ENCODE measurements at places on chromosomes 3 and 15.
A peak's percentile ranks its signal among the peaks of the same experiment; 100 is the strongest.

DNA sequence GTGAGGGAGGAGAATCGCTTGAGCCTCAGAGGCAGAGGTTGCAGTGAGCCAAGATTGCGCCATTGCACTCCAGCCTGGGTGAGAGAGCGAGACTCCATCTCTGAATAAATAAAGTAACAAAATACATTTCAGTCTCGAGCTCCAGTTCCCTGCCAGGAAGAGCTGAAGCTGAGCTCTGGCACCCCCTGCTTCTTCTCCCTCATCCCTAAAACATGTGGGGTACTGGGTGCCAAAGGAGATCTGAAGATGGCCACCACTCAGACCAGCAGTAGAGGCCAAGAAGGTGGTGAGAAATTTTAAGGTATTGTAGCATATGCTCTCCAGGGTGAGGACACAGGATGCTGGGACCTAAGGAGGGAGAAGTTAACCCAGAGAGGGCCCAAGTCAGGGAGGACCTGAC, 75.0 kb upstream of the CGNL1 start:
- H3K27me3 ChIP-seq, result no peaks in the 10 kb centered on the region
- H3K36me3 ChIP-seq, result no peaks in the 10 kb centered on the region
- H3K27ac ChIP-seq, result no peak overlapping the region
- DNase-seq, result no peak

- H3K4me1 ChIP-seq, result peaks cover 7% of the 10 kb centered on the region
- H3K36me3 ChIP-seq, result peaks cover 5% of the 10 kb centered on the region
- no peak for DNase-seq
- no peak overlapping the region for H3K27ac ChIP-seq
- no peak overlapping the region for H3K4me3 ChIP-seq
Observed at GRCh38 chr3:37715976-37716375, 145.7 kb upstream of the CTDSPL start.

DNA sequence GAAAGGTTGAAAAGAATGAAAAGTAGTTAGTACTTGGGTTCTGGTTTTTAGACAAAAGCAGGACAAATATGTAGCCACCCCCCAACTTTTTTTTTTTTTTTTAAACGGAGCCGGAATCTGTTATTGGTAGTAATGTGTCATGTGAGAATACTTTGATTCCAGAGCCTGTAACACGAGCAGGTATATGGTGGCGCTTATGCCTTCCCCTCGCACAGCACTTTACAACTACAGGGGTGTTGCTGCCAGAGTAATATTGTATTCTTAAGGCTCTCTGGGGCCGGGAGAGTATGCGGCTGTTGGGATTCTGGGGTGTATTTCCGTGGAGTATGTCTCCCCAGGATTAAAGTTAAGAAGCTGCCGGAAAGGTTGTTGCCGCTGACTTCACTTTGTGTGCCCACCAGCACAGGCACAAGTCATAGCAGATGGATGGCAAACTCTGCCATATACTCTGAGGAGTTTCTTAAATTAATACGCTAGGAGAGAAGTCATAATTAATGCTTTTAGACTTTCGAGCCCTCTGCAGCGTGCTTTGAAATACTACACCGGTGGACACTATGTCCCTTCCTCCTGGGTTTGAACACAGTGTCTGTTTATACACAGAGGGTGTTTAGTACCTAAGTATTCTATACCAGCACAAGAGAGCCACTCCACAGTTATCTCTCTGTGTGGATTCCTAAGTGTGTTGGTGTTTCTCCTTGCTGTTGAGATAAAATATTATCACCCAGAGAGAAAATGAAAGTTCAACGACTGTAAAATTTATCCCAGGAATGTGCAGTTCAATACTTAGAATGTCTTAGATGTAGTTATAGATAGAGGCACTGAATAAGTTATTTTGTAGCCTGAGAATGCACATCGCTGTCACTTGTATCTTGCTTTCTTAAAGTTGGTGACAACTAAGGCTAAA, 1.4 kb downstream of the MBNL1 start:
- H3K36me3 ChIP-seq, result no peaks in the 10 kb centered on the region
- no peak for DNase-seq
- peak overlapping the region; percentile 100 for H3K27ac ChIP-seq
- H3K4me3 ChIP-seq, result peak overlapping the region; percentile 98

DNA sequence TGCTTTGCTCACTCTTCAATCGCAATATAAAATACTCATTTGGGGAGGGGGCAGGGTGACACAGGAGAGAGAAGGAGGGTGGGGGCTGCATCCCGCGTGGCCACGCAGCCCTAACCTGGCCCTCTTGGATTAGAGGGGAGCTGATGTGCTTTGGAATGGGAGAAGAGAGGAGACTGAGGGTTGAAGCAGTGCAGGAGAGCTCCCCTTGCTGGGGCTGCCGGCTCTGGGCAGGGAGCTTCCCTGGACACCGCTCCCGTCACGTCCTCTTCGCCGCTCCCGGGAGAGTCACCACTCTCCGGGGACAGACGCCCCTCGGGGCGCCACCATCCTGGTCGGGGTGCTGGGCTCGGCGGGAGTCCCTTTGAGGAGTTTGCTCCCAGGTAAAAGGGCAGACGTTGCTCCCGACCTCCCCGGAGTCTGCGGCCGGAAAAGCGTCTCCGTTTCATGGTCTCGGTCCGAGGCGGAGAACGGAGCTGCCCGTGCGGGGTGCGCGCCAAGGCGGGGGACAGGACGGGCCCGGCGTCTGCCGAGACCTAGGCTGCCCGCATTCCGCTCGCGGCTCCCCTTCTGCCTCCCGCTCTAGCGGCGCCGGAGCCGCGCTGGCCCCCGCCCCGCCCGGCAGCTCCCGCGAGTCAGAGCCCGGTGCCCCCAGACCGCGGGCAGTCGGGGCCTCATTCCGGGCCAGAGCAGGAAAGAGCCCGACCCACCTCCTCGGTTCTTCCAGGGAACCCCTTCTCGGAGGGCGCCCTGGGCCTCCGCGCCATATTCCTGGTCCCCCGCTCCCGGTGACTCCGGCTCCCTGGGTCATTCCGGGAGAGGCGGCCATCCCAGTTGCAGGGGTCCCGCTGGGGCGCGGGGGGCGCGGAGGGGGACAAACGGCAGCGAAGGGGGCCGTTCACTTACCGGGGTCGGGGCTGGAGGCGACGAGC, 603 bp downstream of the SLC7A14 start:
- H3K4me1 ChIP-seq, result peaks cover 12% of the 10 kb centered on the region
- peak overlapping the region; percentile 28 for H3K4me3 ChIP-seq
- DNase-seq, result no peak
- no peak overlapping the region for H3K27ac ChIP-seq
- peaks cover 42% of the 10 kb centered on the region for H3K27me3 ChIP-seq

DNA sequence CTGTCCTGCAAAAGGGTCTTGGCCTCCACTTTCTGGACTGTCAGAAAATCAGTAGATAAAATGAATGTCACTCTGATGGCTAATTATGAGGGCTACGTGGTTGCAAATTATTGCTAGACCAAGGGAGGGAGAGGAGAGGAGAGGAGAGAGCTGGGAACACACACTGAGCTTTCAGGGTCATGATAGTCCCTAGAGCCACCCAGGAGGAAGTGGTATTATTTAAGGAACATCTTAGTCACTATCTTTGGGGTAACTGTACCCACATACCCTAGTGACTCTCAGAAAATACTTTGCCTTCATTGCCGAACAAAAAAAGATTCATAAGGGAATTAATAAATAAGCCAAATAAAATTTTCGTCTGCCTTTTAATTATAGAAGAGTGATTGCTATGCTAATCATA, 642.3 kb upstream of the CFAP20DC start:
- DNase-seq, result no peak
- no peak overlapping the region for H3K27ac ChIP-seq
- no peaks in the 10 kb centered on the region for H3K36me3 ChIP-seq
- H3K4me3 ChIP-seq, result no peak overlapping the region
- H3K27me3 ChIP-seq, result no peaks in the 10 kb centered on the region

GRCh38 chr3:139187154-139187553, 142.5 kb upstream of the PRR23C start:
- no peaks in the 10 kb centered on the region for H3K36me3 ChIP-seq
- no peaks in the 10 kb centered on the region for H3K27me3 ChIP-seq
- H3K4me1 ChIP-seq, result no peaks in the 10 kb centered on the region
- no peak overlapping the region for H3K4me3 ChIP-seq
- no peak for DNase-seq

DNA sequence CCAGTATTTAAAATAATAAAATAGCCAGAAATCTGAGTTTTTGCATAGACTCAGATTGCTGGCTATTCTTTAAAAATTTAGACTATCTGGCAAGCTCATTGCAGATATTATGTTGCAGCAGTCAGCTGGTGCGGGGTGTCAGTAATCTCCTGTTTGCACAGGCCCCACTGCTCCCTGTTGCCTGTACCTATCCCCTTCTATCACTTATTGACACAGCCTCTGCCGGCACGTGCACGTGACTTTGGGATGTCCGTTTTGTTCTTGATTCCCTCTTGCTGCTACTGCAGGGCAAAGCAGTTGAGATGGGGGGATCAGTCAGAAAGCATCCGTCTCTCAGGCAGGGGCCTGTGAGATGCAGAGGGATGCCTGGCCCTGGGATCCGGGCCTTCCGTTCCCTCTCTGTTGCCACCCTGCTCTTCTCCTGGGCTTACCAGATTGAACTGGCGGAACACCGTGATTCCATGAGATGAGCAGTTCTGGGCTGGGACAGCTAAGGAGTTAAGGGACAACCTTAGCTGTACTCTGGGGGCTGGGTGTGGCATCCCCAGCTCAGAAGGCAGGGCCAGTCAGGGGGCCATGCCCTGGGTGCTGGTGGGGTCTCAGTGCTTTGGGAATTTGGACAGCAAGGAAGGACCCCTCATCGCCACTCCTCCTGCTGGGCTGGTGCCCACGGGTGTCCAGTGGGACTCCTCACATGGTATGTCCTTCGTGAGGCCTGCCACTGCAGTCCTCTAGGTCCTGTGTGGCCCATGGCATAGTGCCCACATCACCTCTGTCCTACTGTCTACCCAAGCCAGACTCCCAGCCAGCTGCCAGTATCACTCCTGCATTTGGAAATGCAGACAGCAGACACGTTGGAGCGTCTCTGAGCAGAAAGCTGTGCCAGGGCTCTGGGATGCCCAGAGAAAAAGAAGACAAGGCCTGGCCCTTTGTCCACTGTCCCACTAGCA, 11.8 kb downstream of the MRAS start:
- no peak for DNase-seq
- no peaks in the 10 kb centered on the region for H3K36me3 ChIP-seq
- H3K4me1 ChIP-seq, result peaks cover 15% of the 10 kb centered on the region
- H3K4me3 ChIP-seq, result no peak overlapping the region

DNA sequence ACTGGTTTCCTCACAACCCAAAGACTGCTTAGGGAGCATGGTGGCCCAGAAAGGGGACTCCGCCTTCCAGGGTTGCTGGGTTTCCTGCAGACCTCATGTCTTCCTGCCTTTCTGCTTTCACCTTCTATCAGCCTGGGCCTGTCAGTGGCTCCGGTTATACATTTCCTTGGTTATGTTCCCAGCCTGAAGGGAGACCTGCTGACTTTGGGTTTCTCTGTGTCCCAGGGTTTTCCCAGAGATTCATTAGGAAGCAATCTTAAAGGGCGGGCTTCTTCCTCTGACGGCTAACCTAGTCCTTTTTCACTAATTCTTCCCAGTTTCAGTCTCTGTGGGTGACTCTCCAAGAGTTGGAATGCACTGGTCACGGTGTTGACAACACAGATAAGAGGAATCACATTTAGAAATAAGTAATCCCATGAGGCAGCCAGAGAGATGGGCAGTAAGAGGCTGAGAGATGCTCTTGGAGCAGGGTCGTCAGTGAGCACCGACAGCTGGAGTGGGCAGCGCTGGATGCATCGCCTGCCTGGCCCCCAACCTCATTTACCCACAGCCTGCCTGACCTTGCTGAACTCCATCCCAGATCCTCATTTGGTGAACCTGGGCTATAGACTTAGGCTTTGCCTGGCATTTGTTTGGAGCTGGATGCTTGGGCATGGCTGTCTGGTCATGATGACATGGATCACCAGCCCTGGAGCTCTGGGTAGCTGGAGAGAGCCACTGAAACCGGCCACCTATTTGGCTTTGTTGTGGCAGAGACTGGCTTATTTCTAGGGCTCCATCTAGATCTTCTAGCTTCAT, 10.0 kb upstream of the EHD4 start:
- H3K27me3 ChIP-seq, result no peaks in the 10 kb centered on the region
- no peak overlapping the region for H3K4me3 ChIP-seq
- H3K36me3 ChIP-seq, result peaks cover 6% of the 10 kb centered on the region
- no peak overlapping the region for H3K27ac ChIP-seq

- no peak overlapping the region for H3K4me3 ChIP-seq
- peaks cover 2% of the 10 kb centered on the region for H3K4me1 ChIP-seq
- no peak overlapping the region for H3K27ac ChIP-seq
- no peaks in the 10 kb centered on the region for H3K27me3 ChIP-seq
- no peaks in the 10 kb centered on the region for H3K36me3 ChIP-seq
- DNase-seq, result no peak
Observed at GRCh38 chr3:149307435-149307783, 26.0 kb downstream of the TM4SF18 start.

- H3K4me1 ChIP-seq, result no peaks in the 10 kb centered on the region
- no peak for DNase-seq
- no peaks in the 10 kb centered on the region for H3K27me3 ChIP-seq
- H3K4me3 ChIP-seq, result no peak overlapping the region
- H3K27ac ChIP-seq, result no peak overlapping the region
Observed at GRCh38 chr3:79211586-79212359, 556.0 kb downstream of the ROBO1 start.

- DNase-seq, result no peak
- H3K27me3 ChIP-seq, result no peaks in the 10 kb centered on the region
- peak overlapping the region; percentile 96 for H3K27ac ChIP-seq
Observed at GRCh38 chr15:73994912-73995622, 551 bp downstream of the PML start.

DNA sequence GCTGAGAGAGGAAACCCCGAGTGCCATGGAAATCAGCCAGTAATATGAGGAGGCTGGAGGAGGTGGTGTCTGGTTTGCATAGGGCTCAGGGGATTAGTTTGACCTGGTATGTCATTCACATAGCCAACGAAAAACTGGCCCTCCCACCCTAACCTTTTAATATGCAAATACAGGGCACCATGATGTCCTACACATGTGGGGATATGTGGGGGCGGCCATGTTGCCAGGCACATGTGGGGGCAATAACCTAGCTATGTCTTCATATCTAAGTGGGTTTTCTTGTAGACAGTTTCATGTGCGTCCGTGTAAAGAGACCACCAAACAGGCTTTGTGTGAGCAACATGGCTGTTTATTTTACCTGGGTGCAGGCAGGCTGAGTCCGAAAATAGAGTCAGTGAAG, 110.1 kb downstream of the MOBP start:
- no peaks in the 10 kb centered on the region for H3K27me3 ChIP-seq
- DNase-seq, result no peak
- no peaks in the 10 kb centered on the region for H3K36me3 ChIP-seq

- H3K27me3 ChIP-seq, result no peaks in the 10 kb centered on the region
- no peak for DNase-seq
- no peak overlapping the region for H3K27ac ChIP-seq
- peaks cover 15% of the 10 kb centered on the region for H3K36me3 ChIP-seq
- H3K4me3 ChIP-seq, result no peak overlapping the region
Observed at GRCh38 chr3:16357186-16358121, 92.4 kb downstream of the OXNAD1 start.

GRCh38 chr3:23960649-23961048, 15.6 kb downstream of the NR1D2 start:
- no peak for DNase-seq
- H3K4me3 ChIP-seq, result no peak overlapping the region
- H3K27me3 ChIP-seq, result no peaks in the 10 kb centered on the region
- H3K27ac ChIP-seq, result no peak overlapping the region
- peaks cover 10% of the 10 kb centered on the region for H3K4me1 ChIP-seq

GRCh38 chr15:47640901-47641300, 76.4 kb upstream of the SEMA6D start:
- no peaks in the 10 kb centered on the region for H3K4me1 ChIP-seq
- H3K4me3 ChIP-seq, result no peak overlapping the region
- H3K27ac ChIP-seq, result no peak overlapping the region
- H3K36me3 ChIP-seq, result no peaks in the 10 kb centered on the region
- DNase-seq, result no peak

GRCh38 chr3:71099997-71100719, 483.4 kb downstream of the FOXP1 start:
- H3K4me1 ChIP-seq, result peaks cover 33% of the 10 kb centered on the region
- no peak overlapping the region for H3K4me3 ChIP-seq
- no peak overlapping the region for H3K27ac ChIP-seq
- no peaks in the 10 kb centered on the region for H3K36me3 ChIP-seq
